ENCODE measurements at places on chromosomes 3 and 15.

DNA sequence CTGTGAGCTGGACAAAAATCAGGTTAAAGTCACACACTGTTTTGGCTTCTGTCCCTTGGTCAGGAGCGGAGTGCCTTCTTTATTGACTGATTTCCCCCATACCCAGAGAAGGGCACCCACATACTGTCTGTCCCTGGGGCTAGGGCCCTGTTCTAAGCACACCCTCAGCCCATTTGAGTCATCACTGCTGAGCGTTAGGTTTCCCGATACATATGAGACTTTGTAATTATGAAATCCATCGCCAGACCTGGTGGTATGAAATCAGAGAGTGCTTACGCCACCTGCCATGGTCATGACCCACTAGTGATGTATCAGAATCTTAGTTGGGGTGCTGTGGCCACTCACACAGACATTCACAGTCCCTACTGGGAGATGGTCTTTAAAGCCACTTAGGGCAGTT lies 96.8 kb downstream of the CHDH start:
- no peak for DNase-seq

- no peak for DNase-seq
Observed at GRCh38 chr15:66097151-66098021, 156.2 kb downstream of the MEGF11 start.

DNA sequence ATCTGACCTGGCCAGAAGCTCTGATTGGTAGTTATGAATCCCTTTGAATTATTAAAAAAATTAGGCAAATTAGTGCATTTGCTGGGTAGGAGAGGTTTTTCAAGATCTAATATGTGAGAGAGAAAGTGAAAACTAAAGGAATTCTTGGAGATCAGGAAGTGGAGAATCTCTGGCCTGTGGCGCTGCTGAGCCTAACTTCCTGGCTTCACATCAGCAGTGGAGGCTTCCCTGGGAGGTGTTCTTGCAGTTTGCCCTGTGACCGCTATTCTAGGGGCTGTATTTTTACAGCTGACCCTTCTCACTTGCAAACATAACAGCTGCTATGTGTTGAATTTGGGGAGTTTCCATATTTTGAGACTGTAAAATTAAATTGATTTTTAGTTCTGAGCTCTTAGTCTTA lies 166.4 kb downstream of the ATG7 start:
- no peak for DNase-seq

DNA sequence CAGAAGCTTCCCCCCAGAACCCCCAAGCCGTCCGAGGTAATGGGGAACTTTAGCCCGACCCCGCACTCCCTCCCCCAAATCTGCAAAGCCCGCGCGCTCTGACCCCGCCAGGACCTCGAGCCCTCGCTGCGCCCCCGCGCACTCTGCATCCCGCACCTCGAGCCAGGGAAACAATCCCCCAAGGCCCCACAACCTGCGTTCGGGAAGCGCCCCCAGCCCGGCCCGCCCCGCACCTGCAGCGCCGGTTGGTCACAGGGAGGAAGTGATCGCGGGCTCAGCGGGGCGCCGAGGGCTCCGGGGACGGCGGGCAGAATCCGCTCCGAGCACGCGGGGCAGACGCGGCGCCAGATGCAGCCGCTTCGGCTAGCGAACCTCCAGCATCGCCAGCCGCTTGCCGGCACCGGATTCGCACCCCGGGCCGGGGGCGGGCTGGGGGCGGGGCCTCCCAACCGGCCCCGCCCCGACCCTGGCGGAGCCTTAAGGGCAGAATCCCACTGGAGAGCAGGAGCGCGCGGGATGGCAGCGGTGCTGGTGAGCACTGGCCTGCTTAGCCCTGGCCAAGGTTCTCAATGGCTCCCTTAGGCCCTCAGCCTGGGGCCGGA lies at the start of gene CAMKV:
Gene CAMKV, minus strand, starts transcription at position 382 of the 602 bp plus-strand sequence. CDS start 7,518 bp downstream, outside the sequence.
- DNase-seq = peak; percentile 2

DNA sequence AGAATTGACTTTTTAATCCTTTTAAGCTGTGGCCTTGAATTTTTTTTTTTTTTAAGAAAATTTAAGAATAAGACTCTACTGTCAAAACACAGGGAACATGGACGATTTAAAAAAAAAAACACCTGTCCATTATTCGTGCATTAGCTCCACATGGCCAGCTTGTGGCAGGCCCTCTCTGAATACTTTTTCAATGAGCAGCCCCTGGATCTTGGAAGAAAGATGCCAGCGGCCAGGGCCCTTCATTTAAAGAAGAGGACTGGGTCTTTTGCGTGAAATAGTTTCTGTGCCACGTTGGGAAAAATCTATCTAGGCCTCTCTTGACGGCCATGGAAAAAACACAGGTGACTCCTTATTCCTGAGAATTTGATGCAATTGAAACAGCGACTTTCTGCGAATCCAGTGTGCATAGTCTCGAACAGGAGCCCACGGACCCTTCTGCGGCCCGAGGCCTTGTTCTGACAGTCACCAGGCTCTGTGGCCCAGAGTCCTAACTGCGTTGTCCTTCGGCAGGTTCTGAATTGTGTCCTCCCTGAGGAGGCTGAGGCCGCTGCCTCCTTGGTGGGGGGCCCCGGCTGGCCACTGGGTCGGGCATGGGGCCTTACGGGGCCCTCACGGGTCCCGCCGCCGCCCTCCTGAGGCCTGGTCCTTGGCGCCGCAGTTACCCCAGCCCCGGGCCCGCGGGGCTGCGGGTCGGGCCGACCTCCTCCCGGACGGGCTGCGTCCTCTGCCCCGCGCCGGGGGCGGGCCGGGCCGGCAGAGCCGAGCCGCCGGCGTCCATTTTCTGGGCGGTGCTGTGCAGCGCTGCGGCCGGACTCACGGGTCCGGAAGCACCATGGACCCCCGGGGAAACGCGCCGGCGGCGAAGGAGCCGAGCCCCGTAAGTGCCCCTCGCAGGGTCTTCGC lies 33.5 kb downstream of the ZBTB38 start:
- DNase-seq = no peak

DNA sequence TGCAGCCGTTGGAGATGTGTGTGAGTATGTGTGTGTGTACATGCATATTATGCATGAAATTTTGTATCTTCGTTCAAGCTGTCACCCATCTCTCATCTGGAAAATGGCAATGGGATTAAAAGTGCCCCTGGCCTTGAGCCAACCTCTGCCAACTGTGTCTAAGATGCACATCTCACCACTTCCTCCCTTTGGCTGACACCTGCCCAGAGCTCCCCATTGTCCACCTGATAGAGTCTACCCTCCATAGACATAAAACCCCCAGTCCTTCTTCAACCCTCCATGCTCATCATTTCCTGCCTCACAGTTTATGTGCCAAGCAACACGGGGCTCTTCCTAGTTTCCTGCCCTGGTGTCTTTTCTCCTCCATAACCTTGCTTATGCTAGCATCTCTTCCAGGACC lies 187.5 kb upstream of the HES1 start:
- DNase-seq = peak; percentile 22

- no peak for DNase-seq
Observed at GRCh38 chr15:28912422-28912821, 26.6 kb downstream of the APBA2 start.

- DNase-seq = no peak
Observed at GRCh38 chr3:55477306-55478303, 9.5 kb downstream of the WNT5A start.

GRCh38 chr3:25938566-25939325 lies 148.9 kb downstream of the OXSM start:
- DNase-seq = no peak

DNA sequence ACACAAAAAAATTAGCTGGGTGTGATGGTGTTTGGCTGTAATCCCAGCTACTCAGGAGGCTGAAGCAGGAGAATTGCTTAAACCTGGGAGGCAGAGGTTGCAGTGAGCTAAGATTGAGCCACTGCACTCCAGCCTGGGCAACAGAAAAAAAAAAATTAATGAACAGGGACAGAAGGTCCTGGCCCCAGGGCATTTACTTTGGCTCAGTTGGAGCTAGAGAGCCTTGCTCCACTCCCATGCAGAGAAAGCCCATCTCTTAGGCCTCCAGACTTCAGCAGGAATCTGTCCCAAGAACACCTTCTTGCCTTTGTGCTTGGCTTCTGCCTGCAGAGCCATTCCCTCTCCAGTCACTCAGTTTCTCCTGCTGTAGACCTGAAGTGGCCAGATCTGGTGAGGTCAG lies 8.7 kb downstream of the KLHDC8B start:
- no peak for DNase-seq

DNA sequence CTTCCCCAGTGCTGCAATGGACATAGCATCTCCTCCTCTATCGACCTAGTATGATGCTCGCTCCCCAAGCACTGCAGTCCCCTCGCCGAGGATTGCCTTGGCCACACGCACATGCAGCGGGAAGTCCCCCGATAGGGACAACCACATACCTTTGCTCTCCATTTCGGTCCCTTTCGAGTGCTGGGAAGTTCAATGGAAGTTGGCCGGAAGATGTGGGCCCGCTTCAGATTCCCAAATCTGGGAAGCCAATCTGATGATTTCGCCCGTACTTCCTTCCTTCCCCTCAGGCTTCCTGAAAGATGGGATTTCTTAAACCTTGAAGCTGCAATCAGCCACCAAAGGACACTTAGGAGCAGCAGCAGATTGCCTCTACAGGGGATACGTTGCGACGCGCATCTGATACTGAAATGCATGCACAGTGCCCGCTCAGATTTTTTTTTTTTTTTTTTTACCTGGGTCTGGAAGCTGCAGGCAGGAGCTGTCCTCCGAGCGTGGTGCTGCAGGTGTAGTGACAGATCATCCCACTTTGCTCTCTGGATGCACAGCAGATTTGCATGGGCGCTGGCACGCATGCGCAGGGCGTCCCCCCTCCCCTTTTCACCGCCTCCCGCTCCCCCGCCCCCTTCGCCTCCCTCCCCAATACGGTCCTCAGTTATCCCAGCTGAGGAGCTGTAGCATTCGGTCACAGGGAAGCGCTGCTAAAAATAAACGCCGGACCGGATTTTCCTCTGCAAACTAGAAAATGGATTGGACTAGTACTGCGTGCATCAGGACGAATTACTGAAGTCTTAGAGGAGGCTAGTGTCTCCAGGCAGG lies at the start of gene FGF12:
Gene FGF12, minus strand, starts transcription at position 510 of the 816 bp plus-strand sequence.
- DNase-seq = peak; percentile 95
